ENCODE measurements at places on chromosomes 13 and 19.

GRCh38 chr13:109666656-109667055, 119.7 kb downstream of the IRS2 start:
- no peak for DNase-seq

DNA sequence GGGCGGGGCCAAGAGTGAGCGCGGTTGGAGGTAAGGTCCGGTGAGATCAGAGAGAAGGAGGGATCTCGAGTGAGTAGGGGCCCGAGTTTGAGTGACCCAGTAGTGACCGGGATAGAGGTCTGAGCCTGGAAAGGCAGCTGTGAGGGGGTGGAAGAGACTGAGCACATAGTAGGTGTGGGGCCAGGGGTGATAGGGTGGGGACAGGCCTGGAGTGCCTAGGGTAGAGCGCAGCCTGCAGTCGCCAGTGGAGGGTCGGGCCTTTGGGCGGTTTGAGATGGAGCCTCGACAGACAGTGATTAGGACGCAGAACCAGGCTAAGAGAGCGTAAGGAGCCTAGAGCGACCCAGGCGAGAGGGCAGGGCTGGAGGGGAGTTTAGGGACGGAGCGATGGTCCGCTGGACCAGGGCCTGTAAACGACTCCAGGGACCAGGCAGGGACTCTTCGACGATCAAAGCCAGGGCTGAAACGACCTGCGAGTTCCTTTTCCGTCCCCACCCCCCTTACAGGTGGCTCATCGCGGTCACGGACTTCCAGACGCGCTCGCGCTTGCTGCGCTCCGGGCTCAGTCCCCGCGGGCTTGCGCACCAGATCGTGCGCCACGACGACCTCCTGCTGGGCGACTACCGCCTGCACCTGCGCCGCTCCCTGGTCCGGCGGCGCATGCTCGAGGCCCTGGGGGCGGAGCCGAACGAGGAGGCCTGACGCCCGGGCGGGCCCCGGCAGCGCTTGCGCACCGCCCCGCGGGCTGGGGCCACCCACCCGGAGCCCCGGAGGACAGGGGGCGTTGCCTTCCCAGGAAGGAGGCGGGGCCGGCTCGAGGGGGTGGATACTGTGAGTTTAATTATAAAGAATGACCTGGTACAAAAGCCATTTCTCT, 9.4 kb downstream of the C19orf81 start:
- DNase-seq = peak; percentile 69

DNA sequence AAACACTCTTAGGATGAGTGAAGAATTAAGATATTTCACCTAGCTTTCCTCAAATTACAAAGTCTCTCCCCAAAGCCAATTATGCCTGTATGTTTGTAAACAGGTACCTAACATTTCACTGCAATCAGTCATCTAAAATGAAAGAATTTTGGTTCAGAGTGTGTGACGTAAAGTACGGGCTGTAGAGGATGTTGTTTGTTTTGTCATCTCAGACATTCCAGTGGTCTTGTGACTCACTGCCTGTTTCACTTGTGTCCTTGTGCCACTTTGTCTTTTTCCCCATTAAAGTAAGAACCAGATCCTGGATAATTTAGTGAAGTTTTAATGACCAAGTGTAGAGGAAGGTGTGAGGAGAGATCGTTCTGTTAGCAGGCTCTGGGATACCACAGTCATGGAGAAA, 28.6 kb upstream of the EID2 start:
- DNase-seq = no peak

DNA sequence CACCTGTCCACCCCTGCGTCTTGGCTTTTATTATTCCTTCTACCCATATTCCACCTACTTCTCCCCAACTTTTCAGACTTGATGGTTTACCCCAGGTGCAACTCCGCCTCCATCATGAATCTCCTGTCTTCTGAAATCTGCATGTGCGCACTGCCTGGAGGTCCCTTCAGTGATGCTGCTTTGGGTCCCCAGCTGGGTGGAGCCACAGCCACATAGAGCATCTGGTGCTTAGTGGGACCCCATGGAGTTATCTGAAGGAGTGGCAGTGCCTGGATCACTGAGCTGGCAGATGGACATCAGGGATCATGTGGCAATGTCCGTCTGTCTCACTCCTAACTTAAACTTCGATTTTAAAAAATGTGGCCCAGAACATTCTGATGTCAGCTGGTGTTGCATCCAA, 13.5 kb downstream of the ZNF536 start:
- DNase-seq = no peak

GRCh38 chr19:4719499-4719866, 4.2 kb downstream of the DPP9 start:
- DNase-seq = no peak

DNA sequence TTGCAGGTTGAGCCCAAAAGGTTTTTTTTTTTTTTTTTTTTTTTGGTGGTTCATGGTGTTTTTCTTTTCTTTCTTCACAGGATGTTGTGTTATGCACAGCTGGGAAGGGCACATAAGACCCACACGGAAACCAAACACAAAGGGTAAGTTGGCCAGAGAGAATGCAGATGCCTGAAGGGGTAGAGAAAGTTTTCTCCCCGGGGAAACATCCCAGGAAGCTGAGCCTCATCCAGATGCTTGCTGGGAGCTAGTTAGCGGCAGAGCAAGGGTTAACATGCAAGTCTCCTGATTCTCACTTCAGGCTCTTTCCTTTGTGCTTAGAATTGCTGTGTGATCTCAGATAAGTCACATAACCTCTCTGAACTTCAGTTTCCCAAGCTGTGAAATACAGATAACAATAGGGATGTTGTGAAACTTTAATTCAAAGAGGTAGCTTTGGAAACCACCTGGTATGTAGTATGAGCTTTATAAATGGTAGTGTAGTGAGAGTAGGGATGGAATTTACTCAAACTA, 3.1 kb downstream of the ADGRE1 start:
- no peak for DNase-seq

DNA sequence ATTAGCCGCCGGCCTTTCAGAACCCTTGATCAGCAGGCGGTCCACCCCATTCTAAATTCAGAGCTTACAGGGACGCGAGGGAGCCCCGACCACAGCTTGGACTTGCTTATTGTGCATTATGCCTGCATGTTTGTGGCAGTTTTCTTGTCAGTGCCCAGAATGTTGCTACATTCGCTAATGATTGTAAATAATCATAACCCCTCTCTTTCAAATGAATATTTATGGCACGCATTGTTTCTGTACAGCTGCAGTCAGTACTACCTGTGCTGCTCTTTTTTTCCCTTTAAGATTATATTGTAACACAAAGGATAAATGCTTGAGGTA, 321 bp upstream of the VPS36 start:
- DNase-seq = no peak

DNA sequence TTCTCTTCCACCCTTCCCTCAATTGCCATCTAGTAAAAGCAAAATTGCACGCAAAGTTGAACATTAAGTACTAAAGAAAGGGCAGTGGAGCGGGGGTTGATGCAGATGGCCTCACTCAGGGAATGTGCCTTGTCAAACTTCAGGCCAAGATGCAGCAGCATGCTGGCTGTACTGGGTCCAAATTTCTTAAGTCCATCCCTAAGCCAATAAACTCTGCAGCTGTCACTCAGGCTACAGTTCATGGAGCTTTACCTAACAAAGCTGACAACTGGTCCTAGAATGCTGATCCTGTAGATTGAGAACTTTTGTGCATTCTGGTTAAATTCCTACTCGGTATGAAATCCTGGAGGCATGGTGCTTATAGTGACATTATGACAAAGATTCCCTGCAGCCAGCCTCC, 88.4 kb downstream of the FOXO1 start:
- no peak for DNase-seq

DNA sequence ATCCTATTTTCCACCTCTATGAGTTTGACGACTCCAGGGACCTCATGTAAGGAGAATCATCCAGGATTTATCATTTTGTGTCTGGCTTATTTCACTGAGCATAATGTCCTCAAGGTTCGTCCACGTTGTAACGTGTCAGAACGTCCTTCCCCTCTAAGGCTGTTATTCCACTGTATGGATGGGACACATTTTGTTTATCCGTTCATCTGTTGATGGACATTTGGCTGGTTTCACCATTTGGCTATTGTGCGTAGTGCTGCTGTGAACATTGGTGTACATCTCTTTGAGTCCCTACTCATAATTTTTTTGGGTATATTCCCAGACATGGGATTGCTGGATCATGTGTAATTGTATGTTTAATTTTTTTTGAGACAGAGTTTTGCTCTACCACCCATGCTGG, 21.5 kb downstream of the CRTC1 start:
- no peak for DNase-seq

GRCh38 chr19:35509861-35510625, 3.4 kb downstream of the DMKN start:
- peak; percentile 78 for DNase-seq

DNA sequence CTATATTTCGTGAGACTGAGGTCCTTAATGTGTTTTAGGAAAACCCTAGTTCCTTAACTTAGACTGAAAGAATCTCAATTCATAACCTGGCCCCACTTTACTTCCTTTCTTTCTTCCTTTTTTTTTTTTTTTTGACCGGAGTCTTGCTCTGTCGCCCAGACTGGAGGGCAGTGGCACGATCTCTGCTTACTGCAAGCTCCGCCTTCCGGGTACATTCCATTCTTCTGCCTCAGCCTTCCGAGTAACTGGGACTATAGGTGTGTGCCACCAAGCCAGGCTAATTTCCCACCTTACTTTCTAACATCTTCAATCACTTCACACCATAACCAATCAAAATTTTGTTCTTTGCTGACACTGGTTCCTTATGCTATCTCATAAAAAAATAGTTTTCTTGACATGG, 2097.0 kb downstream of the PCDH9 start:
- no peak for DNase-seq

DNA sequence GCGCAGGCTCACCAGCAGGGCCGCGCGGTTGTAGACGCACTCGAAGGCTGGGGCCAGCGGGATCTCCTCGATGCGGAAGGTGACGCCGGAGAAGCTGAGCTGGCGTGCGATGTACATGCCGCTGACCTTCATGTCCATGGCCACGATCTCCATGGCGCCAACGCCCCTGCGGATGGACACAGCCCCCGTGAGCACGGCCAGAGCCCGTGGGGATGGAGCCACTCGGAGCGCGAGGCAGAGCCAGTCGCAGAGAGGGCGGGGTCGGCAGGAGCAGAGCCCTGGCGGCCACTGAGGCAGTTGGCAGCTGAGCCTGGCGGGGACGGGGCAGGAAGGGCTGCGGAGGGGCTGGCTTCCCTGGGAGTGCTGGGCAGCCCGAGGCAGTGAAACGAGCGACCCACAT, 15.2 kb downstream of the GPX4 start:
- no peak for DNase-seq

- DNase-seq = no peak
Measured at GRCh38 chr19:3494559-3494958, 5.9 kb downstream of the DOHH start.

DNA sequence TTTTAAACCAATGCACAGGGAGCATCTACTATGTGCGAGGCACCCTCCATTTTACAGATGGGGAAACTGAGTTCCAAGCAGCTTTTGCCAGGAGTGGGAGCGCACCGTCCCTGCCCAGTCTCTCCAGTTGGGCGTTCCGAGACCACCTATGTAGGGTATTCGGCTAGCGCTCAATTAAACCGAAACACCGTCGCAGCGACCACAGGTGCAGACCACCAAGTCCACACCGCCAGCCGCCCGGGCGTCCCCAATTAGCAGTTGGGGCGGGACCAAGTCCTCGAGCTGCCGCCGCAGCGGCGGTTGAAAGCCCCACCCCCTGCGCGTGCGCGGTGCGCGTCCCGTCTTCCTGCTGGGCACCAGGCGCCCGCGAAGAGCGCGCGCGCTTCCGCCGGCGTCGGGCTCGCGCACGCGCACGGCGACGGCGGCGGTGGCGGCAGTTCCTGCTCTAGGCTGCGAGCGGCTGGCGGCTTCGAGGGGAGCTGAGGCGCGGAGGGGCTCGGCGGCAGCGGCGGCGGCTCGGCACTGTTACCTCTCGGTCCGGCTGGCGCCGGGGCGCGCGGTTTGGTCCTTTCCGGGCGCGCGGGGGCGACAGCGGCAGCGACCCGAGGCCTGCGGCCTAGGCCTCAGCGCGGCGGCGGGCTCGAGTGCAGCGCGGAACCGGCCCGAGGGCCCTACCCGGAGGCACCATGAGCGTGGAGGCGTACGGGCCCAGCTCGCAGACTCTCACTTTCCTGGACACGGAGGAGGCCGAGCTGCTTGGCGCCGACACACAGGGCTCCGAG, at the start of gene UPF1:
UPF1 (plus strand) TSS at position 436 of the 782 bp plus-strand sequence; CDS start at position 687, 251 bp downstream.
- DNase-seq = peak; percentile 97

- DNase-seq = no peak
Measured at GRCh38 chr13:43083750-43084149, 60.4 kb downstream of the DNAJC15 start.

DNA sequence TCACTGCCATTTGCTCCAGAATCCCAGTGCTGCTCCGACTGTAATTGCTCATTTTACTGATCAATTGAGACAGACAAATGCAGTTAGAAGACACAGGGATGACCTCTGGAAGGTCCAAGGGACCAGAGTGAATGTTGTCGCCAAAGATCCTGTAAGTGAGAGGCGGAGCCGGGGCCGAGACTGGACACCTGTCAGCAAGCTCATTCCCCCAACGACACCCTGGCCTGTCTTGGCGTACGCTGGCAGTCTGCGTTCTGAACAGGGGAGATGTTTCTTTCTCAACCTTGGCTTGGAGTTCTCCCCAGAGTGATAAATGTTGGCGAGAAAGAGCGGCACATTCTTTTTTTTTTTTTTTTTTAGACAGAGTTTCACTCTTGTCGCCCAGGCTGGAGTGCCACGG, 24.2 kb downstream of the GADD45B start:
- no peak for DNase-seq

- DNase-seq = no peak
Measured at GRCh38 chr13:28137596-28137995, 749 bp upstream of the PAN3 start.

GRCh38 chr13:110324026-110324749, 17.1 kb downstream of the COL4A2 start:
- DNase-seq = no peak

GRCh38 chr13:76745261-76746200, 140.7 kb downstream of the KCTD12 start:
- peak; percentile 25 for DNase-seq
